ENCODE measurements at places on chromosomes 13 and 19.

- no peak for DNase-seq
Measured at GRCh38 chr13:87942205-87942604, 271.0 kb downstream of the SLITRK5 start.

DNA sequence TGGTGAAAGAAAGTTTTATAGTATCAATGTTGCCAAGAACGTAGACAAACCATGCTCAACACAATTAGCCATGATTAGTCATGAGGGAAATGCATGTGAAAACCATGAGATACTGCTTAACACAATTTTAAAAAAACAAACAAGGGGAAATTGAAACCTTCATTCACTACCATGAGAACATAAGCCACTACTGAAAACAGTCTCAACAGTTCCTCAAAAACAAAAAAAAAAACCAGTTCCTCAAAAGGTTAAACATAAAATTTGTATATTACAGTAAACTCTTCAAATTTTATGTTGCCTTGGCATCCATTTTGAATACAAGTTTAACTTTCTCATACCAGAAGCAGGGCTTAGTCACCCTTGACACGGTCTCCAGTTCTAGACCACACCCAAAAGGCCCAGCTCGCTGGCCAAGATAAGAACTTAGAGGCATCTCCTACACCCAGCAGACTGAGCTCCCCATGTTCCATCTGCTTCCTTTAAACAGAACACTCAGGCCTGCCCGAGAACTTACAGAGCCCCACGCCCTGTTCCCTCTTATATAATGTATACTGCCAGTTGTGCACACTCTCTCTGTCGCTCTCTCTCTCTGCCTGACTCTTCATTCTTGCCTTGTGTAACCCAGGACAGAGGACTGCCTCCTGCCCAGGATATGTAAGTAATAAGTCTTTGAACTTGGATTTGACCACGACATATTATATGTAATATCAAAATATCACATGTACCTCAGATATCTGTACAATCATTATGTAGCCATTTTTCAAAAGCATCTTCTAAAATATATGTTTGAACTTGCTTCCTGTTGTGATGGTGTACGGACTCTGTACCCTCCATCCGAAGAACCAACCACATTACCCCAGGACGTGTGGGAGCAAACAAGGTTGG, 67.4 kb downstream of the STK24 start:
- peak; percentile 16 for DNase-seq

DNA sequence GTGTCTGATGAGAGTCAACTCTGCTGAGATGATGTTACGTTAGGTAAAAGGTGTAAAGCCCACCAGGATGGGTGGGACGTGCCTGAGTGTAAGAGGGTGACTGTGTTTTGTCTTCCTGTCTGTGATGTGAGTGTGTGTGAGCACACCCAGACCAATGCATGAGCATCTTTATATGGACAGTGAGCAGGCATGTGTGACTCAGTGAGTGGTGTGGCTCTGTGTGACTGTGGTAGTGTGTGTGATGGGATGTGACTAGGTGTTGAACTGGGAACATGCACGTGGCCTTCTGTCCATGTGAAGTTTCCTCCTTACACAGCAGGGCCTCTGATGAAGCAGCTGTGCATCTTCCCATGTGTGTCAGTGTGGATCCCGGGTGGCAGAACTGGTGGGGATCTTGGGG, 17.8 kb upstream of the LGALS16 start:
- no peak for DNase-seq

GRCh38 chr19:5059213-5059574, 90.3 kb downstream of the KDM4B start:
- no peak for DNase-seq

GRCh38 chr13:53310786-53311185, 282.2 kb downstream of the OLFM4 start:
- DNase-seq = no peak

GRCh38 chr19:40592170-40592569, 9.0 kb upstream of the LTBP4 start:
- DNase-seq = no peak

Measured in activated T-cell treated with anti-CD3 and anti-CD28 coated beads for 4 hours (primary cell).